ENCODE measurements at places on chromosomes 5 and 9.

GRCh38 chr5:1010181-1010510 lies 1.5 kb downstream of the NKD2 start:
- DNase-seq = no peak

DNA sequence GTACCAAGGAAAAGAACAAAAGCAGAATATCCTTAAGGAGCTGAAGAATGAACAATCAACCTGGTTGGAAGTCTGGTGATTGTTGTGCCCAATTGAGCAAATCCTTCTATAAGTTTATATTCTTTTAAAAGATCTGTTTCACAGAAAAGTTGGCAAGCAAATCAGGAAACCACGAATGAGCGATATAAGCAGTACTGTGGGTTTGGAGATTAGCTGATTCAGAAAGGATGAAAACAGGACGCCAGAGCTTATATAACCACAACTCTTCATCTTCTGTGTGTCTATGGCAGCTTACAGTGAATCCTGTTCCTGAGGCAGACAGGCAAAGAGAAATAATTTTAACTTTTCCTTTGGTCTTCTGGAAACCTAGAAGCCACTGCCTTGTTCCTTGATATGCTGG lies 61.7 kb downstream of the SLC38A9 start:
- DNase-seq = no peak

GRCh38 chr5:133149345-133149744 lies 97.5 kb downstream of the HSPA4 start:
- no peak for DNase-seq

DNA sequence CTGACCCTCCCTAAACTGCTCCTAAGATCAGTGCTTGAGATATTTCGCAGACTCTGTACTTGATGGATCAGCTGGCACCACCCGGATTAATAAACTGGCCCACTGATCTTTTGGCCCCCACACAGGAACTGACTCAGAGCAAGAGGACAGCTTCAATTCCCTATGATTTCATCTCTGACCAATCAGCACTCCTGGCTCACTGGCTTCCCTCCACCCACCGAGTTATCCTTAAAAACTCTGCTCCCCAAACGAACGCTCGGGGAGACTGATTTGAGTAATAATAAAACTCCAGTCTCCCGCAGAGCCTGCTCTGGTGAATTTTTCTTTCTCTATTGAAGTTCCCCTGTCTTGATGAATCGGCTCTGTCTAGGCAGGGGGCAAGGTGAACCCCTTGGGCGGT lies 36.5 kb upstream of the CD180 start:
- DNase-seq = no peak

GRCh38 chr9:19239955-19240354 lies 9.5 kb downstream of the DENND4C start:
- no peak for DNase-seq

DNA sequence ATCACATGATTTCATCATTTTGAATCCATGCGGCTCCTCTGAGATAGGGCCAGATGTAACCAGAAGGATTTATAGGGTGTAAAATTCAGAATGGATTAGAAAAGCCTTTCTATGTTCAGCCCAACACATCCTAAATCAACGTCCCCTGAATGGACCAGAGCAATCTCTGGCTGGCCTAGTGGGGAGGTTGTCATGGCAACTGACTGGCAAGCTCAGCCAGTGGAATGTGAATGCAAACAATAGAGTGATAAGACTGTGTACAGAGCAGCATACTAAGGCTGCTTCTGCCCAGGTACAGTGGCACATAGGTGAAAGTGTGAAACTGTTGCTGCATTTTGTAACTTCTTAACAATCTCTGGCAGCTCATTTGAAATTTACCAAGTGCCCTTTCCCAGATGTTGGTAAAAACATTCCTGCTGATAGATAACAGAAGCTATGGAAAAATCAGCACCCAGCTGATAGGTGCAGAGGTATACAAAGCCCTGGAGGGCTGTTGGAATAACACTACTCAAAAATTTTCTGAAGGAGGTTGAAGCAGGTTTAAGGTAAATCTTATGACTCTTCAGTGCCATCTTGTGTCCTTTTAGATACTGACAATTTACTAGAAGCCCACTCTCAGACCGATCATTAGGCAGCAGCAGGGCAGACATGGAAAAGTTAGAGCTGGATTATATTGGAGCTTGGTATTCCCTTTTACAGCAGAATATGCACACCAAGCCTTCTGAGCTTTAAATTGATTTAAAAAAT lies 267.2 kb downstream of the RAB3C start:
- peak; percentile 54 for DNase-seq

GRCh38 chr9:115106001-115106400 lies 12.0 kb downstream of the TNC start:
- DNase-seq = no peak

- DNase-seq = no peak
These were observed 5.3 kb downstream of the NR2F1-AS1 start for GRCh38 chr5:93575461-93576414.

Measured in pons (tissue), 1 donor.